ENCODE measurements at places on chromosomes 4 and X.

DNA sequence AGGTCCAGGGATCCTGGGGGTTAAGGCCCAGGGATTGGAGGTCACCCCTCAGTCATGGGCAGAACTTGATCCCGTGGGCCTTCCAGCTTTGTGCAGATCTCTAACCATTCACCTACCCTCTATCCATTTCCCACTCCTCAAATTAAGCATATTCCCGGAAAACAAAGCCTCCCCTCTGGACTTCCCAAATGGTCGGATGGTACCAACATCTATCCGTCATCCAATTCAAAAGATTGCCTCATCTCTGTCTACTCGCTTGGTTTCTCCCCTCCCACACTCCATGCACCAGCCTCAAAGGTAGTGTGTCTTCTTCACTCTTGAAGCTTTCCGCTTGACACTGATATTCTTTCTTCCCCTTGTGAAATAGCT, 473 bp upstream of the BCLAF3 start:
- DNase-seq: no peak

- DNase-seq: no peak
Measured at GRCh38 chrX:49064303-49064702, 5.5 kb downstream of the CCDC120 start.

GRCh38 chrX:103628386-103629317, at the start of gene TCEAL1:
Gene TCEAL1 (plus strand): TSS chrX:103628975. CDS start chrX:103629917, 942 bp downstream.
- peak; percentile 78 for DNase-seq

- DNase-seq: peak; percentile 57
Measured at GRCh38 chr4:95362906-95363558, 185.7 kb downstream of the UNC5C start.

- DNase-seq: no peak
Measured at GRCh38 chr4:41394481-41394894, 137.8 kb downstream of the UCHL1 start.

DNA sequence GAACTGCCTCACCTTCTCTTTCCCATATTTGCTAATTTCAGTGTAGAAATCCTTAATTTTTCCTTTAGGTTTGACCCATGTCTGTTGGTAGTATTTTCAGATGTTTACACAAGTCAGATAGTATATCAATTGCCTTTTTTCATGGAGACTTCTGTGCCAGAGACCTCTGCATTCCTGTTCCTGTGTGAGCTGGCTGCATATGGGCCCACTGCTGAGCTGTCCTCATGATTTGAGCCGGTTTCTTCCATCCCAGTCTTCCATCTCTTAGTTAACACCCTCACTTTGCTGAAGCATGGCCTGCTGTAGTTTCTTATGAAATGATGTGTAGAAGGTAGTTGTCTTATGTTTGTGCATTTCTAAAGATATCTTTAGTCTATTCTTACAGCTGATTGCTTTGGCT, 40.0 kb downstream of the CDS1 start:
- no peak for DNase-seq

DNA sequence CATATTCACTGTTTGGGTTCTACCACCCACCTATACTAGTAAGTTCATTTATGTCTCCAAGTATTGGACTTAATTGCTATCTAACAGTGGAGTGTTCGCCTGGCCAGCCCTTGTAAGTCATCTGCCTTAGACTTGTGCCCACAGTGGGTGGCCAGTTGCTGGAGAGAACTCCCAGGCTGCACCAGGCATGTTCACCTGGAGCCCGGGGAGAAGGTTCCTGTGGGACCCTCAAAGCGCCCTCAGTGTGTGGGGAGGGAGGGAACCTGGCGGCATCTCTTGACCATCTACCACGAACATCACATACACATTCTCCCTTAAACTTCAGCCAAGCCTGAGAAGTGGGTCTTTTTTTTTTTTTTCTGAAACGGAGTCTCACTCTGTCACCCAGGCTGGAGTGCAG, 138.1 kb downstream of the CPZ start:
- DNase-seq: no peak
